ENCODE measurements at places on chromosomes 3 and 15.

DNA sequence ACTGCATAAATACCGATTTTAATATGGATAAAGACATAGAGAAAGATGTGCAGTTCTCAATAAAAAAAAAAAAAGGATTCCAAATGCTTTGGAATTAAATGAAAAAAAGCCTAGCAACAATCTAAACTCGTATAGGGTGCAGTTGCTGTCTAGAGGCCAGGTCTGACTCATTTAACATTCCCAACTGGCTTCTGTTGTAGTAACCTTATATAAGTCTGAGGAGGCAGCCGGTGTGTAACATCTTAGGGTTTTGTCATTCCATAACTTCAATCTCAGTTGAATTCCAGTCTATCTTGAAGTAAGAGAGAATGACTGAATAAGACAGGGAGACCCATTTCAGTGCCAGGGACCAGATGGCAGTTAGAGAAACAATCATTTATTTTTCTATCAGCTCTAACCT, 6.5 kb downstream of the PDCD10 start:
- DNase-seq, result no peak

GRCh38 chr3:2876362-2876761, 233.8 kb downstream of the IL5RA start:
- no peak for DNase-seq

- DNase-seq, result no peak
Measured at GRCh38 chr3:39497753-39498152, 30.3 kb downstream of the MOBP start.

DNA sequence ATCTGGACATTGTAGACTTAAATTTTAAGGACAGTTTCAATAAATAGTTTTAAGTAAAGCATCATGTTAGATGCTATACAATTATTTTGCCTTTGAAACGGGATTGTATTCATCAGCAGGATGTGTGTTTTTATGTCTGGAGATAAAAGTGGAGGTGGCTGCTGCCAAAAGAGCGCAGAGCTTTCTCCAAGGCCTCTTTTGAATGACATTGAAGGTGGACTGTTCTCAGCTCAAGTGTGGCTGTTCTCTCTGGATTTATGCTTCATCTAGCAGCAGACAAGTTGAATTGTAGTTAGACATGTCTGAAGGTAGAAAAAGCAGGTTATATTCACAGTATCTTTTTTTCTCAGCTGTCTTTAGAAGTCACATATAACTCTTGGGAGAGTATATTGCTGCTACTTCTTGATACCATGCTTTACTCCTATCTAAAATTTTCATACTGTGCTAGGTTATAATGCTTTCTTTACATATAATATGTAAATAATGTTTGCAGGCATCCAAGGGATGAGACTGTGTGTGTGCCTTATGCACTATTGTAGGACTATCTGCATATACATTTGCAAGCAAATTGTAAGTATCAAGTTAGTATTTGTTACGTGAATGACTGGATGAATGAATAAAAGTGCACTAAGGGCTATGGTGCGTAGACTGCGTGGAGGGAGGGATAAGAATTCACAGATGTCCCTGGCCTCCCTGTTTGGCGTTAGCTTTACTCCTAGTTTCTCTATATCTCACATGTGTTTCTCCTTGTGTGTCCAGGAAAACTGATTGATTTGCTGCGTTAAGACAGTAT, 340.1 kb downstream of the NAALADL2 start:
- DNase-seq, result no peak

- DNase-seq, result no peak
Measured at GRCh38 chr15:80779658-80780415, 667 bp downstream of the CEMIP start.

- DNase-seq, result no peak
Measured at GRCh38 chr3:29314727-29315088, 33.8 kb downstream of the RBMS3 start.

- DNase-seq, result peak; percentile 1
Measured at GRCh38 chr3:115325539-115325938, 178.5 kb upstream of the ZBTB20 start.

DNA sequence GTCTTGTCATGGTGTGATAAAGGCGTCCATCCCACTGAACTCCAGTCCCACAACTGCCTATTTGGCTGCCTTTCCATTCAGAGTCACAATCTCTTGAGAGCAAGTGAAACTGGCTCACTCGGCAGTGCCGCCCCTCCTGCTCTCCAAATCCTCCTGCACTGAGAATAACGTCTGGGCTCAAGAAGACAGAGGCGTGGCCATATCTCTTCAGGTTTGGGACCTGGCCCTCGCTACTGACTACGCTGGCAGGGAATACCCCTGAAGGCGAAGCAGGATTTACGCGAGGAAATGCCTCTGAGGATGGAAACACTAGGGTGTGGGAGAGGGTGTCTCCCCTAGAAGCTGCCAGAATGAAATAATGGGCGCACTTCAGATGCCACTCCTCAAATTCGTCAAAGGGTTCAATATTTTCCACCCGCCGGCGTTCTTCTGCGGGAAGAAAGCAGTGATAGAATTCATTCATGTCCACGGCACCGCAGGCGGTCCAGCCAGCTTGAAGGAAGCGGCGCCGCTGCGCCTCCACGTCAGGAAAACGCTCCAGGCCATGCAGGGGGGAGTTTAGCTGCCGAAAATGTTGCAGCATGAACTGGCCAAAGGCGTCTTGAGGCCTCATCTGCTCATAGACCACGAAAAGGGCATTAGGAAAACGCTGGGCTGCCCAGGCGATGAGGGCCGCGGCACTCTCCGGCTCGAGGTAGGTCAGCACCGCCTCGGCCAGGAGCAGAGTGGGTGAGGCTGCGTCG, 985 bp downstream of the LCMT2 start:
- peak; percentile 23 for DNase-seq

DNA sequence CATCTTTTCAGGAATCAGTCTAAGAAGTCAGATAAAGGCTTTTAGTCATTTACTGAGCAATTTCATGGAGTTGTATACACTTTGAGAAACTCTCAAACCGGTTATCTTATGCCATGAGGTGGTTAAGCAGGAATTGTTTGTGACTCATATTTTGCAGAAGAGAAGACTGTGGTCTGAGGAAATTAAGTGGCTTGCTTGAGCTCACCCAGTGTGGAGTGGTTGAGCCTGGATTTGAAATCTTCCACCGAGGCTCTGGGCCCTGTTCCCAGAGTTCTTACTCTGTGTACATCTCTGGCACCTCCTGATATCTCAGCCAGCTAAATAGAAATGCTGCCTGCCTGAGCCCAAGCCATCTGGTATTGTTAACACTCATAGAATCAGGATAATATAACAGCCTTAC, 37.8 kb upstream of the BCL6 start:
- DNase-seq, result no peak

GRCh38 chr3:42394579-42395288, 15.7 kb downstream of the LYZL4 start:
- no peak for DNase-seq

DNA sequence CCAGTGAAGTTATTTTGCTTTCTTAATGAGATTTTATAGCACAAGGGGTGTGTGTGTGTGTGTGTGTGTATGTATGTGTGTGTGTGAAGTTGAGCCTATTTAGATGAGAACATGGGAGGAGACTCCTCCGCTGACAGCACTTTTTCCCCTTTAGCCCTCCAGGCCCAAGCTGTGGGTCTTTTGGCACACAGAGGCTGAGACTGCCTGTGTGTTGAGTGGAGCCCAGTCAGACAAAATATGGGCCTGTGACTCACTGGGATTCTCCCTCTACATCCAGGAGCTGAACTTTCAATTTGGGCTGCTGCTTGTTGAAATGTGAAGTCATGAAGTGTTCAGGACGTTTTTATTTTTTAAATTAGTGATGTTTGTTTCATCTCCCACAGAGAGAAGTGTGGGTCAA, 108.0 kb downstream of the MFSD1 start:
- DNase-seq, result no peak

DNA sequence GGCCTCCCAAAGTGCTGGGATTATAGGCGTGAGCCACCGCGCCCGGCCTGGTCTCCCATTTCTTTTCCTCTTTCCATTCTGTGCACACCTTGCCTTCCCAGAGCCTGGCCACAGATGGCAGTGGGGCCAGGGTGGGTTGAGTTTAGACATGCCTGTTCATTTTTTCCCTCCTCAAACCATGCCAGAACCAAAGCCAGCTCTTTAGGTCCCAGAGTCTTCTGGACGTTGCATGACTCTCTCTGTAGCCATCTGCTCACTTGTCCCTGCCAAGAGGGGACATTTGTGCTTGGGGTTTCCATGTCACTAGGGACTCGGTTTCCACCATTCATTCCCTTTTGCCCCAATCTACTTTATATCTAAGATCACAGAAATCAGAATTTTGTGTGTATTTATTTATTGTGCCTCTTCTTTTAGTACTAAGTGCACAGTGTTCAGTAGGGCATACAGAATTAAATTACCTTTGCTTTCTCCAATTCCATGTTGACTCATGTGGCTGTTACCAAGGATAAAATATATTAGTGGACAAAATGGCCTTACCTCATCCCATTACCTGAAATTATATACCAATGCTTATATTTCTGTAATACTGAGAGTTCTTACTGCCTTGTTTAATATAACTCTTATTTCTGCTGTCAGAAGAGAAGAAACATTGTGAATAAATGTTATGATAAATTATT, 49.6 kb downstream of the USP13 start:
- DNase-seq, result no peak

DNA sequence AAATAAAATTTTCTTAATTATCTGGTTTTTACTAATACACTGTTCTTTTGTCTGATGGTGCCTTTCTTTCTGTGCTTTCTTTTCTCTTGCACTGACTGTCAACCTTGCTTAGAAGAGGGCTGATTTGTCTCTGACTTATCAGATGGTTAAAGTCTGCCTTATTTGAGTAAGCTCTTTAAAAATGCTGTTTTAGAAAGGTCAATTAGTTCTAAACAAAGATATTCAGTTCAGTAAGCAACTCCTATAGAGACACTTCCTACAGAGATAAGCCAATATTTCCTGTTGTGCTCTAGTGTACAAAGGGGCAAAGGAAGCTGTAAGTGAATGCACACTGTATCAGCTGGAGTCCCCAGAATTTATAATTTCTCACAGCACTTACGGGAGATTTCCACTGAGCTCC, 153.4 kb upstream of the TSPAN3 start:
- DNase-seq, result no peak

DNA sequence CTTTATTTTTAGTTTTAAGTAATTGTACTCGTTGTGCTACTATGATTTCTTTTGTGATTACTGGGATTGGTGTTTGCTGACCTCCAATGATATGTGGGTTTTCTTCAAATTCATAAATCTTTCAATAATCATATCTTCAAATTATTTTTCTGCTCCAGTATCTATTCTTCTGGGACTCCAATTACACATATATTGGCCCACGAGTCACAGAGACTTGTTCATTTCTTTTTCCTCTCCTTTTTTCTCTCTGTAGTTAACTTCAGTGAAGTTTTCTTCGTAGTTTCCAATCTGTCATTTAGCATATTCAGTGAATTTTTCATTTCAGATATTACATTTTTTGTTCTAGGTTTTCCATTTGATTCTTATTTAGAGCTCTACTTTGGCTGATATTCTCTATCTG, 21.4 kb downstream of the RFX7 start:
- DNase-seq, result no peak

GRCh38 chr3:72907131-72907711, 19.4 kb downstream of the GXYLT2 start:
- no peak for DNase-seq

- no peak for DNase-seq
Measured at GRCh38 chr15:73226093-73226814, 142.5 kb downstream of the HCN4 start.

DNA sequence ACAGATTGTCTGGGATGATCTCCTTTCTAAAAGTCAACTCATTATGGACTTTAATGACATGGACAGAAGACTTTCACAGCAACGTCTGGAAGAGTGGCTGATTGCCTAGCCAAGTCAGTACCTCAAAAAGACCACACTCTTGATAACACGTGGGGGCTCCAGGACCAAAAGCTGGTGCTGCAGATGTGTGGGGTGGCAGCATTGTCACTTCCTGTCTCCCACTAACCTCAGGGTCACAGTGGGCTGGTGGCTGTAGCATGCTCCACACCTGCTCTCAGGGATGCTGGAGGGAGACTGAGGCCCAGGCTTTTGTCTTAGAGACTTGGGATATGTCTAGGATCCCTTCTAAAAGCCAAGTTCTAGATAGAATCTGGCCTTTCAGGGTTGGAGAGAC, 118.1 kb downstream of the APBA2 start:
- no peak for DNase-seq

GRCh38 chr3:140068494-140069017, 133.6 kb downstream of the CLSTN2 start:
- DNase-seq, result no peak

DNA sequence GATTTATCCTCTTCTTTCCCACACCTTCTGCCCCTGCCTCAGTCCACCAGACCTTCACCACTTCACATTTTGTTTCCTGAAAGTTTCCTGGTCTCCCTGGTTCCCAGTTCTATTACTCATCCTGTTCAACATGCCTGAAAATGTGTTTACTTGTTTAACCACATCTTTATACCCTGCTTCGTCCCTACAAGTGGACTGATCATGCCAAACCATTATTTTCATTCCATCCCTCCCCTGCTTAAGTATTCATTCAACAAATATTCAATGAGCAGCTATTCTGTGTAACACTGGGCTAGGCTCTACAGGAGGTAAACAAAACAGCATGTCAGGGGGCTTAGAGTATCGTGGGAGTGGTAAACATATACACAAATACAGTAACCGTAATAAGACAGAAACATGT, 5.5 kb downstream of the MYO5A start:
- no peak for DNase-seq

- no peak for DNase-seq
Measured at GRCh38 chr15:39376371-39376909, 204.4 kb upstream of the THBS1 start.

DNA sequence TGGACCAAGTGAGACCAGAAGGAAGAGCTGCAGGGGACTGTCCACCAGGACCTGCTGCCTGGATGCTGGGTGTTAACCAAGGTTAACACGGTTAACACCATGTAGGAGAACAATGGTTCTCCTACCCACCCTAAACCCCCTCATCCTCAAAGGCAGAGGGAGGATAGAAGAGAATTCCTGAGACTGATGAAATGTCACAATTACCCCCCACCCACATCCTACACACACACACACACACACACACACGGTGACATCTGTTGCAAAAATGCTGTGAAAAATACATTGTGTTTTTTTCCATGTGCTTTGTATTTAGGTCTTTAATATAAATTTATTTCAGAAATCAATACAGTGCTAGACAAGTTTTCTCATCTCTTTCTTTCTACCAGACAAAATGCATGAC, 113.9 kb upstream of the HES1 start:
- no peak for DNase-seq

DNA sequence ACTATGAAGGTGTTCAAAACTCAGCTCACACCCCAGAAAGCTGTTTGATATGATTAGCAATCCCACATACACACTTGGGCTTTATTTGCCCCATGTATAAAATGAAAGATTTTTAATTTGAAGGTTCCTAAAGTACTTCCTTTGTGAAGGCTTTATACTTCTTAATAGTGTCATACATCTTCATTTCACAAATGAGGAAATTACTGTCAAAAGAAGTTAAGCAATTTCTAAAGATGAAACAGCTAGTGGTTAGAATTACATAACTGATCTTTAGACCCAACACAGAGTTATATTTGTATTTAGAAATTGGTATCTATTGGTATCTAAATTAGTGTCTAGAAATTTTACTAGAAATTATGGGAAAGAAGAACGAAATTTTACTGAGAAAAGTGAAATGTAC, 7.1 kb downstream of the CD200R1 start:
- DNase-seq, result no peak

- DNase-seq, result no peak
Measured at GRCh38 chr15:89441295-89441812, 55.0 kb downstream of the RHCG start.
